ENCODE measurements at places on chromosomes 3 and 15.
A peak's percentile ranks its signal among the peaks of the same experiment; 100 is the strongest.

GRCh38 chr3:13867732-13868131 lies 12.1 kb downstream of the WNT7A start:
- no peak for DNase-seq

- no peak for DNase-seq
Observed at GRCh38 chr3:69020424-69020823, 6.9 kb upstream of the EOGT start.

- DNase-seq = no peak
Observed at GRCh38 chr15:34886134-34886533, 83.4 kb downstream of the AQR start.

- DNase-seq = no peak
Observed at GRCh38 chr3:35817216-35817615, 177.9 kb downstream of the ARPP21 start.

GRCh38 chr3:39147711-39148434 lies 5.5 kb downstream of the CSRNP1 start:
- DNase-seq = no peak

GRCh38 chr3:190099099-190099498 lies 21.6 kb downstream of the P3H2 start:
- no peak for DNase-seq

DNA sequence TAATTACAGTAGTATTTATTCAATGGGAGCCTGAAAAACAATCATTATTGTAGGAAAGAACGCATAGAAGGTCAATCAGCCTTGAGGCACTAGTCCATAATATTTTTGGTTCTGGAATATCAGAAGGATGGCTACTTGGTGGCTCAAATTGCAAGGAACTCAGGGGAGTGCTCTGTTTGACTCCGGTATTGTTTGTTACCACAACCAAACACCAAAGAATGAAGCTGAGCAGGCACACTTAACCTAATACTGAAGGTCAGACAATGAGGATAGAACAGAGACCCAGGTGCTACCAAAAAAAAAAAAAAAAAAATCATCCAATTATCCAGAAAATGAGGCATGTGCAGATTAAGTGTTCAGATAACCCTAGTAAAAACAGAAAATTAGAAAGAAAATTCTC lies 11.1 kb upstream of the SATB1 start:
- DNase-seq = no peak

GRCh38 chr15:66133247-66133885 lies 120.2 kb downstream of the MEGF11 start:
- no peak for DNase-seq

DNA sequence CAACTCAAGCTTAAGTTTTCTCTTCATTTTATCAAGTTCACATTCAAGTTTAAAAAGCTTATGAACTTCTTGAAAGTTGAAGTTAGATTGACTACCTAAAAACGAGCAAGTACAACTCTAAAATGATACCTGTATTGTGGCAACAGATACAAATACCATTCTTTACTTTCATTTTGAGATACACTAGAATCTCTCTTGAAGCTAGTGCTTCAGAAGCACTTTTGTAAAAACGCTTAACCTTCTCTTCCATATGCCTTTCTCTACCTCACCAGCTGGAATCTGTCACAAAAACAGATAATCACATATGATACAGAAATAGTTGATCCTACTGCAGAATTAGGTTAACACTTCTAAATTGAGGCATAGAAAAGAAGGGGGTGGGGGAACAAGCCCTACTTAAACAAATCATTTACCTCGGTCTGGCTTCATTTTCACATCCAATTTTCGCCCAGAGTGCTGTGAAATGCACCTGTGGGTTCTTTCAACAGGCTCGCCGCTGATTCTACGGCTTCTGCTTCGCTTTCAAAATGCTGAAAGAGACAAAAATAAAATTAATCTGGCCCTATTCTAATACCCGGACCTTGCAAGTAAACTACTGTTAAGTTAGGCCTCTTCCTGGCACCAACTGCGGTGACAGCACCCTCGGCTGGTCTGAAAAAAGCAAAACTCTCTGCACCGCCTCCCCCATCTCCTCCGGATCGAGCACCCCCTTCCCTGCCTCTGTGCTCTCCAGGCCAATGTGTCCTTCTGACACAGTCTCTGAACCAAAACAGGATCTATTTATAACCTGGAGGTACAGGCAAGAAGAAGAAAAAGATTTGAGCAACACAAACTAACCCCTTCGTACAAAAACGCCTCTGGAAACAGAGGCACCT lies 1.4 kb downstream of the ATOSA start:
- peak; percentile 28 for DNase-seq

- no peak for DNase-seq
Observed at GRCh38 chr15:59327942-59328341, 44.7 kb downstream of the MYO1E start.

- DNase-seq = no peak
Observed at GRCh38 chr15:90451053-90451850, 63.2 kb downstream of the IQGAP1 start.

GRCh38 chr15:39736412-39737195 lies 46.0 kb downstream of the FSIP1 start:
- DNase-seq = no peak

- no peak for DNase-seq
Observed at GRCh38 chr3:14455571-14456317, 53.3 kb downstream of the SLC6A6 start.

DNA sequence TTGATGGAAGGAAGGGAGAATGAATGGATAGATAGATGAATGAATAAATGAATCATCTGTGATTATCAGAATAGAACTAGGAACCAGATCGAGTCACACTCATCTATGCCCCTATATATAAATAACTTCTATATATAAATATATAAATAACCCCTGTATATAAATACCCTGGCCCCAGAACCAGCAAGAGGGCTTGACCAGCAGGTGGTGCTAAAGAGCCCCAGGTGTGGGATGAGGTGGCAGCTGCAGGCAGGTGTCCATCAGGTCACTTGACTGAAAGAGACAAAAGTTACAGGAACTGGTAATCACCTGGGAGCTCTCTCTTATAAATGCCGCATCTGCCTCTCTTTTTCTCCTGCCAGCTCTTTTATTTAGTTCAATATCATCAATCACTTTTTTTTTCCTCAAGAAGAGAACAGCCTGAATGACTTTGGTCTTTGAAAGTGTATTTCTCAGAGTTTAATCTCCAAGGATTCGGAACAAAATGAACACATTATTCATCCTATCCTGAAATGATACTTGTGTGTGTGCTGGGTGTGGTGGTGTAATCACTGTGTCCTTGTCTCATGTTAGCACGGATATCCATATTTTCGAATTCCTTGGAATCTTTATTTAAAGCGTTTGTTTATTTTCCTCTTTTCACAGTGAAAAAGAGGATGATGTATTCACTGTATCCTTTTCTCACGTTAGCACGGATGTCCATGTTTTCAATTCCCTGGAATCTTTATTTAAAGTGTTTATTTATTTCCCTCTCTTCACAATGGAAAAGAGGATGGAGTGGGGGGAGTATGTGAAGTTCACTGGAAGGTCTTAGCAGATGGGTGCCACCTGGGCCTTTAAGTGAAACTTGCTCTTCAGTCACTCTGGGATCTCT lies 35.4 kb upstream of the ATG7 start:
- peak; percentile 82 for DNase-seq

GRCh38 chr3:158737976-158738615 lies 5.8 kb upstream of the RARRES1 start:
- DNase-seq = no peak

- no peak for DNase-seq
Observed at GRCh38 chr15:78946493-78946892, 1.6 kb upstream of the CTSH start.

DNA sequence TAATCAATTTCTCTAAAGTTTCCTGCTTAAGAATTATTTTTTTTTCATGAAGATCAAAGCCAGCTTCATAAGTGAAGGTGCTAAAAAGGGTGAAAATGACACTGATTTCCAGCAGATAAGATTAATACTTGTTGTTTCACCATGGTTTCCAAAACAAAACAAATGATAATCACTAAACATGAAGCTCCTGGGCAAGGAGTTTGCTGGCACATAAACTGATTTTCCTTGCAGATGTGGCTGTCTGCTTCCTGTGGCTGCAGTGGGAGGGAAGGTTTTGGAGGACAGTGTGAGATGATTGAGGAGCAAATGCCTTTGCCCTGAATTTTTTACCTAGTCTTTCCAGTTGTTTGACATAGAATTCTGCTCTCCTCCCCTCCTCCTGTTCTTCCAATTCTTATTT lies 228.8 kb downstream of the DIPK2A start:
- no peak for DNase-seq

GRCh38 chr15:81068516-81068915 lies 65.6 kb upstream of the CFAP161 start:
- DNase-seq = no peak

DNA sequence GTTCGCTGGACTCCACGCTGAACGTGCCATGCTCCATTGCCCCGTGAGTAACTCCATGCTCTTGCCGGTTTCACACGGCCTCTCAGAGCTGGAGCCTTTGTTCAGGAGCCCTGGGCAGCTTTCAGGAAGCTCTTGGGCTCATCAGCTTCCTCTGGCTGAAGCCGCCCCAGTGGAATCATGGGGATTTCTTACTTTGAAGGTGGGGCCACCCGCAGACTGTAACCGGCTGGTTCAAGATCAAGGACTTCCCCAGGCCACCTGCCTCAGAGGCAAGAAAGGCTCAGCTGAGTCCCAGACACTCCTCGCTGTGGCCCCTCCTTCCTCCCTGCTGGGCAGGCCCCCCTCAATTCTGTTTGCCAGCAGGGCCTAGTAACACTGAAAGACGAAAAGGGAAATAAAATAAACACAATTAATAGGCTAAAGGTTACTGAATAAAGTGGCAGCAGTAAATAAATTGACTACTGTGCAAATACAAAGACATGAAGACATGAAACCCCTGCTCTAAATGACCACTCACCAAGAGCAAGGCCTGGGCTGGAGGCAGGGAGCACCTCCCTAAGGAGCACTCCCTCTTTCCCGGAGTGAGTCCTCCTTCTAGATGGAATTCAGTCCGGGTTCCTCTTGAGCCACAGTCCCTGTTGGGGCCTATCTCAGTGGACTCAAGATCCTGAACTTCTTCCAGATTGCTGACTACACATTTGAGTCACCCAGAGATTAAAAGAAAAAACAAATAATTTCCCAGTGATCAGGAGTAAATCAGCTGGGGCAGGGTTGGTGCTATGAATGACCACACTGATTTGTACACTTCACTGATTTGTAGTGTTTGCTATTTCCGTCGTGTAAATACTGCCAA lies 51.0 kb downstream of the ZDHHC19 start:
- no peak for DNase-seq

DNA sequence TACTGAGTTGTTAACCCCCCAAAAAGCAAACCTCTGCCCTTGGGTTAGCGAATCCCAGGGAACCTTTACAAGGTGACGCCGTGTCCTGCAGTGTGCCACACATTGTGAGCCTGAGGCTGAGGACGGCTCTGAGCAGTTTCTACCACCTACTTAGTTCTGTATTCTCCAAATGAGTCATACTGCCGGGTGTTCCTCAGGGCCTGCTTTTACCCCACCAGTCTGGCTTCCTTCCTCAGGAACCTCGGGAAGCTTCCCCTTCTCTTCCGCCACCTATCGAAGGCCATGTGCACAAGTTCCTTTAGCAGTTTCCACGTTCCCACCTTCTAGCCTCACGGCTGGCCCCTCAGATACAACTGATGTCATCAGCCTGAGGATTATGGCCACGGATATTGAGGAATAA lies 384.0 kb upstream of the TPM1 start:
- no peak for DNase-seq

GRCh38 chr3:140904521-140904920 lies 37.1 kb upstream of the SLC25A36 start:
- DNase-seq = no peak

DNA sequence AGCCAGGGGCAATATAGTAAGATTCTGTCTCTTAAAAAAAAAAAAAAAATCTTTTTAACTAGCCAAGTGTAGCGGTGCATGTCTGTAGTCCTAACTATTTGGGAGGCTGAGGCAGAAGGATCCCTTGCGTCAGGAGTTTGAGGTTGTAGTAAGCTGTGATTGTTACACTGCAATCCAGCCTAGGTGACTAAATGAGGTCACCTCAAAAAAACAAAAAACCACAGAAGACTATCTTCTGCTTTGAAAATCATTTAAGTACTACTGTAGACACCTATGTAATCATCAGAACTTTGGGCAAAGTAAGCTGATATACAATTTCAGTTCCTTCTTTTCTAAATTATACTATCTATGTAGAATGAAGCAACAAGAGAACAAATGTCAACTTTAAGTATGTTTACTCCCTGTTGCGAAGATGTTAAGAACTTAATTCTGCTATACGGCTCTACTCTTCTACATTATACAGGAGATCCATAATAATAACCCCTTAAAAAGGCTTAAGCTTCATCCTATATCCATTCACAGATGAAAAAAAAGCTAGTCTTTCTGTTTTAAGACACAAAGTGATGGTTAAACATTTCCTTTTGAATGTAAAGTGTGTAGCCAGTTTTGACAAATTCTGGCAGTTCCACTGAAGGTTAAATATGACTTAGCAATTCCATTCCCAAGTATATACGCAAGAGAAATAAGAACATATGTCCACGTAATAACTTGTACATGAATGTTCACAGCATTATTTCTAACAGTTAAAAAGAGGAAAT lies 15.2 kb downstream of the DAZL start:
- no peak for DNase-seq

GRCh38 chr3:132001036-132001435 lies 33.8 kb downstream of the CPNE4 start:
- DNase-seq = no peak

DNA sequence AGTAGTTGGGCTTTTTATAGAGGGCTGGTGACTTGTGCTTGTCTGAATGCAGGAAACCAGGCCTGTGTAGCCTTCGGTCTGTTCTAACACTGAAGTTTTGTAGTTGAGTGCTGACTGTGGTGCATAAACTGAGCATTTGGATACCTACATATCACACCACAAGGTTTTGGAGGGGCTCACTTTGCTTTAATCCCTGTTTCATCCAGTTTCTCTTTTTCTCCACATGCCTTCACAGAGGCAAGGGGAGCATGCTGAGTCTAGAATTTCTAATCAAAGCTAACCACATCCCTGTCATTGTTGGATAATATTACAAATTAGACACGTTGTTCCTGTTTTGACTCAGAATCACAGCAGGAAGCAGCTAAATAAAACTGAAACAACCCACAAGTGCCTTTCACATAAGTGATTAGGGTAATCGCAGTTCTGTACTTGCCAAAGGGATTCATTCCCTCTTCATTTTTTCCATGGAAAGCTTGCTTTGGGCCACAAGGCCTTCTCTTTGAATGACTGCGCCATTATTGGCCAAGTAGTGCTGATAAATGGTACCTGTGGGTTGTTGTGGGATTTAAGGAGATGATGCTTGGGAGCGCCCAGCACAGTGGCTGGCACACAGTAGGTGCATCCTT lies 48.9 kb downstream of the TGFBR2 start:
- DNase-seq = no peak

- DNase-seq = peak; percentile 93
Observed at GRCh38 chr15:73897441-73898261, 24.3 kb downstream of the TBC1D21 start.

GRCh38 chr3:187281191-187281714 lies 10.3 kb downstream of the MASP1 start:
- no peak for DNase-seq

Data from HuH-7.5 (cell line).